Frontal cortex (tissue), 4 donors: ENCODE measurements at places on chromosomes 6 and 20. TPM values are rescaled to one million over a fixed set of nuclear protein-coding genes. Genes with fewer than 3 reads are reported as not detected.

GRCh38 chr20:1108437-1108920 lies 9.9 kb upstream of the PSMF1 start:
- no peak for DNase-seq

DNA sequence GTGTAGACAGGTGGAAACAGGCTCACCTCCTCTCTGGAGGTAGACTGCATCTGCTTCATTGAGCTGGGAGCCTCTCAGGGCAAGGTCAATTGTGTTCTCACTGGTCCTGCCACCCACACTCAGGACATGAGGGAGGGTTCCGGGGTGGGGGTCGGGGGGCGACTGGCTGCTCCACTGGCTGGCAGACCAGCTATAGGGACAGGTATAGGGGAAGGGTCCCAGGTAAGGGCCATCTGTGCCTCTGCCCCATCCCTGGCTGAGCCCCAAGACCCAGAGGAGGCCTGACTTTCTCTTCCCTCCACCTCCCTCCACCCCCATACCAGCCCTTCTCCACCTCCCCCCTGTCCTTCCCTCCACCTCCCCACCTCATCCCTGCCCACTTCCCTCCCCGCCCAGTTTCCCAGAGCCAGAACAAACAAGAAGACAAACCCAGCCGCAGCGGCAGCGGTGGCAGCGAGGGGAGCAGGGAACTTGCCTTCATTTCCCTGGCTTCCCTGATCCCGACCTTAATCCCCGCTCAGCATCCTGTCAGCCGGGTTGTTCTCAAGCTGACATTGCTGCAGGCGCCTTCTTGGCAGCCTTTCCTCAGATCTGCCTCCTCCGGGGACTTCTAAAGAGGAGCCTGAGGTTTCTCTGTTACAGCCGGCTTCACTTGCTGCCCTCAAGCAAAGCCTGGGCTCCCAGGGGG lies 18.3 kb upstream of the FOXP4 start:
- DNase-seq: no peak

Gene TCF15
- total RNA-seq: under 0.01 TPM

DNA sequence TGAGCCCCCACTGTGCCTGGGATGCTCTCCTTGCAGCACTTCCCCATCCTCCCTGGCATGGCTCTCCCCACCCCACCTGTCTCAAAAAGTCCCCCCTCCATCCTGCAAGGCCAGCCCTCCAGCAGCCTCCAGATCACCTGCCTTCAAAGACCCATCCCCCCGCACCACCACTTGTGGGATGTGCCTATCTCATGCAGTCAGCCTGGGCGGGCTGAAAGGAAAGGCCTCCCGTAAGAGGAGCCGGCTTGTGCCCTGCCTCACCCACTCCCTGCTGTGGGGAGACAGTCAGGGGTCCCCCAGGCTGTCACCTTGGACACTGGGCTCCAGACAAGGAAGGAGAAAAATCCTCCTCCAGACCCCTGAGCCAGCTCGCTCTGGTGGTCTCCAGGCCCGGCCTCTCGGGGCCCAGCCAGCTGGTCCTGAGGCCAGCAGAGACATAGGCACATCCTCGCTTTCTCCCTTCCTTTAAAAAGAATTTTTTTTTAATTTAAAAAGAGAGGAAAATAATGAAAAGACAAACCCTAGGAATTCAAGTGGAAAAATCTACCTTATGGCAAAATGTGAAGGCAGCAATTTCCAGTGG lies 77.3 kb downstream of the GRM4 start:
- no peak for DNase-seq

GRCh38 chr6:45818655-45819054 lies 197.0 kb downstream of the CLIC5 start:
- DNase-seq: no peak

Gene GPR31
- not detected for total RNA-seq

- DNase-seq: no peak
These were observed 12.7 kb downstream of the EXOC2 start for GRCh38 chr6:680251-680650.

DNA sequence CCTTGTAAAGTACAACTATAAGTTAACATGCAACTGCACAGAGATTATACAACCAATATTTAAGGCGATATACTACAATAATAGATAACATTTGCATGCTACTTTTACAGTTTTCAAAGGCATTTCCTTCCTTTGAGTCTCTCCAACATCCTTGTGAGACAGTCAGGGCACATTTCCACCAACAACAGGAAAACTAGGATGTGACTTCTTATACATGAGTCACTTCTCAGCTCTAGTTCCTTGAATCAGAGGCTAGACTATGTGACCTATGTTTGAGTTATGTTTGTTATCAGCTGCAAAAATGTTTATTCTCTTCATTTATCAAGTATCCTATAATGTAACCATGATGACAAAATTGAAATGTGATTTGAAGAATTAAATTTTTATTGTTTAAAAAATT lies 51.7 kb upstream of the TFAP2D start:
- DNase-seq: no peak

DNA sequence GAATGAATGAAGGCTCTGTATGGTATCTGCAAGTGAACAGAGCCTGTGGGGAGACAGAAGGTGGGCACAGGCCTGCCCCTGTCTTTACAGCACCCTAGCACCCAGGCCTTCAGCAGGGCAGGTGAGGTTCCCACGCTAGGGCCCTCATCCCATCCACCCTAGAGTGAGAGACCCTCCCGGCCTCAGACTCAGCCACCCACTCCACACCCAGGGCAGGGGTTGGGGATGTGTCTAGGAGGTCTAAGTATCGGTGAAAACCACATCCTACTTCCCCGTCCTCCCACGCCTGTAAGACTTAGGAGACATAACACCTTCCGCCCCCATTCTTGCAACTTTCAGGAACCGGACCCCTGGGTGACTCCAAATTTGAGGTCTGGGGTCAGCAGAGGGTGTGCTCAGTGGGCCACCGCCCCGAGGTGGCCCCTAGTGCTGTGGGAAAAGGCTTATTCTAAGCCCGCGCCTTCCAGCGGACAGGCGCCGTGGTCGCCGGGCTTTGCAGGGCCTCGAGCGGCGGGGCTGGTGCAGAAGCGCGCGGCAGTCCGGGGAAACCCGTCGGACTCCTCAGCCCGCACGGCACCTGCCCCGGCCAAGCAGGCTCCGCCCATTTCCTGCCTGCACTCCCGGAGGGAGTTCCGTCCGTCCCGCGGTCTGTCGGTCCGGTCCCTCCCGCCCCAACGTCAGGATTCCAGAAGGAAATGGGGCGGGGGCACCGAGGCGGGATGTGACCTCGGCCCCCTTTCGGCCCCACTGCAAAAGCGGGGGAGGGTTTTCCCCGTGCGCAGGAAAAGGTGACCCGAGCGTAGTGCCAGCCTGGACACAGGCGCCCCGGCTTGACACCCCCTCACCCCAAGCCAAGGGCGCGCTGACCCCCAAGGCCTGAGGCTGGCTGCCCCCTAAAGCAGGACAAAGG lies 868 bp downstream of the SAMD10 start:
- peak; percentile 44 for DNase-seq

- no peak for DNase-seq
These were observed 24.9 kb downstream of the PDYN start for GRCh38 chr20:1968964-1969363.

- DNase-seq: no peak
These were observed 38.1 kb upstream of the GCLC start for GRCh38 chr6:53582963-53583362.

- no peak for DNase-seq
These were observed 220.0 kb downstream of the ANKRD60 start for GRCh38 chr20:58008413-58008812.

Gene CLPSL2
- total RNA-seq: not detected

- DNase-seq: no peak
These were observed 27.9 kb downstream of the FOXO3 start for GRCh38 chr6:108588586-108588985.

Gene KCNQ2
- total RNA-seq: 159 TPM

Gene TCP11
- total RNA-seq: 0.41 TPM

DNA sequence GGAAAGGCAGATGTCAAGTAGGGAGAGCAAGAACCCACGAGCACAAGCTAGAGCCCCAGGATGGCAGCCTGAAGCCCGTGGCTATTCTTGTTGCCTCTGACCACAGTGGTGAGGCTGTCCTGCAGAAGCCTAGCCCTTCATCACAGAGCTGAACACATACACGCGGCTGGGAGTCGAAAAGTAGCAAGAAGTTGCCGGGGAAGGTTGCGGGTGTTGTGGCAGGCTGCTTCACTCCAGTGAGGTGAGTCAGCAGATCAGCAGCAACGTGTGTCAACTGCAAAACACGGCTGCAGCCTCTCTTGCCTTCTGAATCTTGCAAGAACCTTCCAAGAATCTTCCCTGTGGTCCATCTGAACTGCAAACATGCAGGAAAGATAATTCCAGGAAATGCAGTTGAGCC lies 10.6 kb upstream of the STX16 start:
- no peak for DNase-seq

DNA sequence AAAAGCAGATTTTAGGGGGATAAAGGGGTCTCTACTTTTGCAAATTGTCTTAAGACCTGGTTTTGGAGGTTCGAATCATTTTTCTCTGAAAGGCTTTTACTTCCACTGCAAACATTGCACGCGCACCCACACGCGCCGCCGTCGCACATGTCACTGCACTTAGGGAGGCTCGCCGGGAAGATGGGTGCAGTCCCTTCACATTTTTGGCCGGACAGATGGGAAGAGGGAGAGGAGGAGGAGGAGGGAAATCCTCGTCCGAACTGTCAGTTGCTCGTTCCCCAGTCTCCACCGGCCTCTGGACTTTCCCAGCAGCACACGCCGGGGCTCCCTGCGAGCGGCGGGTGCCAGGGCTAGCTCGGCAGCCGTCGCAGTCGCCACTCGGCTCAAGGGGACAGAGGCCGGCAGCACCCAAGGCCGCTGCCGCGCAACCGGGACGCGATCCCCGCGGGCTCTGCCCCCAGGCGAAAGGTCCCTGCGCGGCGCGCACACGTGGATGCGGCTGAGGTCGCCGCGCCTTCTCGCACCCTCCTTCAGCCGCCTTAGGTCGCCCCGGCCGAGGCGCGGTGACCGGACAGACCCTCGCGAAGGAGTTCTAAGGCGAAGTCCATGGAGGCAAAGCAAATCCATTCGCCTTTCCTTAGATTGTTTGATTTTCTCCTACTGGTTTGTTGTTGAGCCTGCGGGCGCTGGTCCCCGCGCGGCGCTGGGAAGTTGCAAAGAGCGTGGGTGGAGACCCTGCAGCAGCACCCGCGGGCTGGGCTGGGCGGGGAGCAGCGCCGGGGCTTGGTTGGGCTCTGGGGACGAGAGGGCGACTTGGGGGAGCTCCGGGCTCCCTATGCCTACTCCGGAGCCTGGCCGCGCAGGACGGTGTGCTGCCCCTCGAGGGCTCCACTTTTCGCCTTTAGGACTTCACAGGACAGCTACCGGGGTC lies 1.2 kb downstream of the MYB start:
- no peak for DNase-seq

- DNase-seq: no peak
These were observed 104.5 kb downstream of the NOL4L start for GRCh38 chr20:32480371-32481241.

- DNase-seq: no peak
These were observed 5.9 kb upstream of the TCP11 start for GRCh38 chr6:35147026-35147425.

DNA sequence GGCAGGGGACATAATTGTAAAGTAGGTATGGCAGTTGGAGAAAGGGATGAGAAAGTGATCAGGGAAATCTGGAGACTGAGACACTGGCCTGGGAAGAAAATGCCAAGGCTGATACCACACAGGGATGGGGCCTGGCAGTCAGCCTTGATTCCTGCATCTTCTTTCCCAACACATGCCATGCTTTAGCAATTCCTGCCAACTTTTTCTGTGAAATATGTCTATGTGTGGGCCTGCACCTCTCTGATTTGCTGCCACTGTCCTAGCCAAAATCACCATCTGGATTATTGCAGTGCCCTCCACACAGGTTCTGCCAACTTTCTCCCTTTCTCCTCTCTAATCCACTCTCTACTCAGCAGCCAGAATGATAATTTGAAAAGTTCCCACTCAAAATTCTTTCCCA lies 759.8 kb upstream of the CITED2 start:
- DNase-seq: no peak

Gene MAPK14
- total RNA-seq: 34.2 TPM

Gene OR2B3
- total RNA-seq: not detected

Gene BPI
- under 0.01 TPM for total RNA-seq

Gene RNF182
- total RNA-seq: 35.1 TPM

GRCh38 chr20:48769069-48769983 lies 58.5 kb downstream of the PREX1 start:
- peak; percentile 45 for DNase-seq

DNA sequence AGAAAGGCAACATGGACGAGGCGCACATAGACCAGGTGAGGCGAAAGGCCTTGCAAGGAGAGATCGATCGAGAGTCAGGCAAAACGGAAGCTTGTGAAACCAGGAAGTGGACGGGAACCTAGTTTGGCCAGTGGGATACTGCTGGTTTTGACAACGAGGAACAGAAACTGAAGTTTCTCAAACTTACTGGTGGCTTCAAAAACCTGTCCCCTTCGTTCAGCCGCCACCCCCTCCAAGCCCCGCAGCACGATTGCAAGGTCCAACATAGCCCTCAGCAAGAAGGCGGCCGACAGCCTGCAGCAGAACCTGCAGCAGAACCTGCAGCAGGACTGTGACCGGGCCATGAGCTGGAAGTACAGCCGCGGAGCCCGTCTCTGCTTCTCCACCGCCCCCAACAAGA lies 238.0 kb downstream of the KHDC1L start:
- no peak for DNase-seq

- no peak for DNase-seq
These were observed 162.8 kb downstream of the SCML4 start for GRCh38 chr6:107661291-107661690.

GRCh38 chr6:137787016-137787415 lies 80.0 kb upstream of the TNFAIP3 start:
- DNase-seq: no peak

- no peak for DNase-seq
These were observed 109.8 kb upstream of the MAN1A1 start for GRCh38 chr6:119459207-119459974.

DNA sequence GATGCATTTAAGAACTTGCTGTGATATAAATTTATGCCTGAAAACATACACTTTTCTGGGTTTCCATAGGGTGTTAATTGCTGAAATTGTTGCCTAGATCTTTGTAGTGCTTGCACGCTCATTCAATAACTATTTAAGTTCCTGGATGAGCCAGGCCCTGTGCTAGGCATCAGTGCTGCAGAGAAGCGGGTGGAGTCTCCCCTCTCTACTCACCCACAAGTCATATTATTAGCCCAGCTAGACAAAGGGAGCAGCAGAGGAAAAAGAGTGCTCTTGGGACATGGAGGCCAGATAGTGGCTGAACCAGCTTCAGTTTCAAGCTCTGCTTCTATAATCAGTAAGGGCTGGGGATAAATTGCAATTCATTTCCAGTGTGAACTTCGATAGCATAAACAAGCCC lies 329.1 kb downstream of the TFAP2B start:
- no peak for DNase-seq

Gene NKX2-2
- total RNA-seq: 0.41 TPM

Gene MYH7B
- total RNA-seq: not detected

DNA sequence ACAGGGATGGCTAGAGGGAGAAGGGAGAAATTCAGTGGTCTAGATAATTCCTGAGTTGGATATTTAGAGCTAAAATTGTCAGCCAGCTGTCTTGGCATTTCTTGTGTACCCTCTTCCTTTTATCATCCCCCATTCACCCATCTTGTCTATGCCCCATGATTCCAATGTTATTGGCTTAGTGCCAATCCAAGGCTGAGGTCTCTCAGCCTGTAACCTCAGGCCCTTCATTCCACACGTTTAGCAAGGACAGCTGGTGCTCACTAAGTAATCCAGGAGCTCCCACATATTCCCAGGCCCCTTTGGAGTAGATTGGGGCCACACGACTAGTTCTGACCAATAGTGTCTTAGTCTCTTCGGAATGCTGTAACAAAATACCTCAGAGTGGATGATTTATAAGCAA lies 112.4 kb upstream of the ATXN1 start:
- DNase-seq: no peak

Gene COL9A1
- total RNA-seq: 3.3 TPM

Gene WFDC2
- total RNA-seq: 3.3 TPM

- no peak for DNase-seq
These were observed 81.8 kb upstream of the GPR6 start for GRCh38 chr6:109896341-109896740.
